NCI-H1105 treated with DMSO at 0.1 percent for 48 hours (cell line): ENCODE measurements at places on chromosomes 12 and 14.
A peak's percentile ranks its signal among the peaks of the same experiment; 100 is the strongest.

DNA sequence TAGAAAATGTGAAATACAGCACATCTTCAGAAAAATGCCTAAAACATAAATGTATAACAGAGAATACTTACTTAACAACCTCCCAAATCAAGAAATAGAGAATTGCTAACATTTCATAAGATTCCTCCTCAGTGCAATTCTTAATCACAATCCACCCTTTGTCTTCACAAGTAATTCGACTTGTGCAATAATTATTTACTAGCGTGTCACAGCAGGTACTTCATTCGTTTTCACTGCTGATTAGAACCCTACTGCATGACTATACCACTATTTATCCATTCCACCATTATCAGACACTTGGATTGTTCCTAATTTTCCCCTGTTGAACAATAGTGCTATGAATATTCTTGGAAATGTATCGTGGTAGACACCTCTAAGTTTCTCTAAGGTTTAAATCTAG, 64.9 kb upstream of the BBS10 start:
- DNase-seq: no peak

- no peak for DNase-seq
Measured at GRCh38 chr14:90111895-90112534, 50.2 kb downstream of the KCNK13 start.

- no peak for DNase-seq
Measured at GRCh38 chr14:47511829-47512228, 163.6 kb downstream of the MDGA2 start.

- DNase-seq: peak; percentile 29
Measured at GRCh38 chr12:56129206-56129941, 1.3 kb downstream of the ESYT1 start.

GRCh38 chr12:54631551-54631950, 3.1 kb downstream of the LACRT start:
- no peak for DNase-seq

DNA sequence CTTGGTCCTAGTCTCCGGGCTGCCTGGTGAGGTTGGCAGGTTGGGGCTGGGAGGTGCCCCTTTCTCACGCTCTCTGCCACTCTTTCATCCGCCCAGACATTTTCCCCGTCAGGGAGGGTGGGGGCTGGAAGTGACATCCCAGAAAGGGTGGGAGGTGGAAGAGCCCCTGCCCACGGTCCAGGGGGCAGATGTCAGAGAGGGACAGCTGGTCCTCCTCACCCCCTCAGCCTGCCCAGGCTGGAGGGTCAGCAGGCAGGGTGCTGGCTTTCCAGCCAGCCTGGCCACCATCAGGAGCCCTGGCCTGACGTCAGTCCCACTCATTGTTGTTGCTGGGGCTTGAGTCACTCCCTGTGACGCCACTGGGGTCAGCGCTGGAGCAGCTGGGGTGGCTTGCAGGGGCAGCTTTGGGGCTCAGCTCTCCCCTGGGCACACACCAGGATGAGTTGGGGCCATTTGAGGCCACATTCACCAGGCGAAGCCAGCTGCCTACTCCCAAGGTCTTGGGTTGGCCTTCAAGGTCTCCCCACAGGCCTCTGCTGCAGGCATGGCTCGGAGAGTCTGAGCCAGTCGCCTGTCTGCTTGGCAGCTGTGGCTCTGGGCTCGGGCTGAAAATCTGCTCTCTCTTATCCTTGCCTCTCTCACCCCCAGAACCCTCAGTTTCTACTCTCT, 5.7 kb upstream of the ATG101 start:
- no peak for DNase-seq

GRCh38 chr14:88554457-88555286, at the start of gene PTPN21:
PTPN21 (minus strand) TSS chr14:88555007; CDS start chr14:88550417, 4,590 bp downstream.
- peak; percentile 18 for DNase-seq

GRCh38 chr14:105477660-105478397, 3.2 kb downstream of the CRIP2 start:
- no peak for DNase-seq

DNA sequence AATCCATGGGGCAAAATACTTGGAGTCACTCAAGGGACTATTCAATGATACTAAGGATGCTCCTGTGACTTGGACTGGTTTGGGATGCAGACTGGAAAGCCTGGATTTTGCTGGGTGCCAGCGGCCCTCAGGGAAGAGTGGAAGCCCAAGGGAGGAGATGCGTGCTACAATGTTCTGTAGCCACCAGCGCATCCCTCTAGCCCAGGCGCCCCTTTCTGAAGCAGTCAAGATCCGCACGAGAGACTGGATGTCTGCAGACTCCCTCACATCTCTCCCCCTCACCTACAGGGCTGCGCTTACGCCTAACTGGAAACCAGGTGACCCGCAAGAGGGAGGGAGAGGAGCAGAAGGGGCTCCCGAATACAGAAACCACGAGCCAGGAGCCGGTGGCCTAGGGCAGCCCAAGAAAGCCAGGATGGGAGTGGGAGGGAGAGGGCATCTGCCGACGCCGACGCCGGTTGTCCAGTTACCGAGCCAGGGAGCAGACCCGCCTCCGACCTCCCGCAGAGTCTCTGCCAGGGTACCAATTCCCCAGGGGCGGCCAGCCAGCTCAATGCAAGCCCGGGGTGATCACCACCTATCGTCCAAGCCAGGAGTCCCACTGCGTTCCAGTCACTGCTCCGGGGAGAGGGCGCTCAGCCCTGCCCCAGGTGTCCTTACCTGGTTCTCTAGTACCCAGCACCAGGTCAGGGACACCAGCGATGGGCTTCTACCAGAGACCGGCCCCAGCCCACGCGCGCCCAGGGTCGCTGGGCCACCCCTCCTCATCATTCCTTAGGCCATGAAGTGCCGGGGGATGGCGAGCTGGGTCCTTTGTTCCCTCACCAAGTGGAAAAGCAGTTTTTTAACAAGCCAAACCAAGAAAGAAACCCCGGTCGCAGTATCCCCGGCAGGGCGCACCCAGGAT, 1.2 kb downstream of the NTN4 start:
- DNase-seq: peak; percentile 61

DNA sequence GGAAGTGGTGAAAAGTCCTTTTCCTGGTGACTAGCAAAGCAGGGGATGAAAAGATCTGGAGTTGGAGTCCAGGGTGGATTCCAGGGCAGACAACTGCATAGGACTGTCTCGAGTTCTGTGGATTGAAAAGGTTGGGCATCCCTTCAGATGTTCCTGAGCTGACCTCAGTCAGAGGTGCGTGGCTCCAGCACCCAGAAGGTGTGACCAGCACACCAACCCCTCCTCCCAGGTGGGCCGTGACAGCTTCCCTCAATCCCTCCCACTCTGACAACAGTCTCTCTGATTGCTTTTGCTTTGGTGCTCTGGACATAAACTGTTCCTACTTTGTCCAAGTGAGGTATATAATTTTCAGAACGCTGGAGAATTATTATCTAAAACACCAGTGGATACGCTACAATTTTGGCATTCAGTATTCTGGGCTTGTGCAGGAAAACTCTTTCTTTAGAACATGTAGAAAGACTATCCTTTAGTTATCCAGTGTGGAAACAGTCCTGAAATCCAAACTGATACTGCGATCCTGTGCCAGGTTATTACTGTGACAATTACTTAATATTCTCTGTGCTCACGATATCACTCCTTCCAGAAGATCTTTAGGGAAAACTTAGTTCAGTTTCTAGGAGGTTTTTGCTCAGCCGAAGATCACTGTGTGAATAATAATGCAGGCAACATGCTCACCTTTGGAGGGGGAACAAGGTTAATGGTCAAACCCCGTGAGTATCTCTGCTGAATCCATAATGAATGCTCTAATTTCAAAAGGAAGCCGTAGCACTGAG, 87.9 kb downstream of the DAD1 start:
- DNase-seq: no peak

GRCh38 chr14:26394150-26394810, 203.6 kb downstream of the NOVA1 start:
- peak; percentile 95 for DNase-seq

GRCh38 chr12:115322275-115322674, 638.3 kb upstream of the TBX3 start:
- DNase-seq: no peak

- DNase-seq: peak; percentile 78
Measured at GRCh38 chr14:24036169-24036962, 15.4 kb upstream of the CARMIL3 start.

DNA sequence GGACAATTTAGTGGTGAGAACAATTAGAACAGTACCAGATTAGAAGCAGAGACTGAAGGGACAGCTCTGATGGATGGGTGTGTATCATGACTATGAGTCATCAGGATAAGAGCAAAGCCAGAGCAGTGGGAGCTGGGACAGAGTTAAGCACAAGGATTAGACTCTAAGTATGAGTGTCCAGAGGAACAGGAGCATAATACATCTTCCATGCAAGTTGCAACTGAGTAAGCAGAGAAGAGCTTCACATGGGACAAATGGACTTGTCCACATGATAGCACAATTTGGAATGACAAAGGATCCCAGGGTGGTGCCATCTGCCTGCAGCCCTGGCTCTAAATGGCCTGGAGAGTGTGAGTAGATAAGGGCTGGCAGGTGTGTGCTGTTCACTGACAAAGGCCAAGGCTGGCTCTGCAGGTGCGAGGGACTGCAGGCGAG, 226.4 kb upstream of the CAND1 start:
- DNase-seq: peak; percentile 77

- no peak for DNase-seq
Measured at GRCh38 chr14:33653308-33653695, 297.6 kb downstream of the EGLN3 start.

GRCh38 chr14:74140374-74140850, 55.7 kb downstream of the LIN52 start:
- peak; percentile 94 for DNase-seq

DNA sequence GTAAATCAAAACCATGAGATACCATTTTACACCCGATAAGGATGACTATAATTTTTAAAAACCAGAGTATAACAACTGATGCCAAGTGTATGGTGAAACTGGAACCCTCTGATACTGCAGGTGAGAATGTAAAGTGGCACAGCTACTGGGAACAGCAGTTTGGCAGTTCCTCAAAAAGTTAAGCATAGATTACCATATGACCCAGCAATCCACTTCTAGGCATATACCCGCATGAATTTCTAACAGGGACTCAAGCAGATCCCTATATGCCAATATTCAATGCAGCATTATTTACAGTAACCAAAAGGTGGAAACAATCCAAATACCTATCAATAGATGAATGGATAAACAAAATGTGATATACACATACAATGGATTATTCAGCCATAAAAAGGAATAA, 57.4 kb downstream of the BAZ1A start:
- DNase-seq: no peak

DNA sequence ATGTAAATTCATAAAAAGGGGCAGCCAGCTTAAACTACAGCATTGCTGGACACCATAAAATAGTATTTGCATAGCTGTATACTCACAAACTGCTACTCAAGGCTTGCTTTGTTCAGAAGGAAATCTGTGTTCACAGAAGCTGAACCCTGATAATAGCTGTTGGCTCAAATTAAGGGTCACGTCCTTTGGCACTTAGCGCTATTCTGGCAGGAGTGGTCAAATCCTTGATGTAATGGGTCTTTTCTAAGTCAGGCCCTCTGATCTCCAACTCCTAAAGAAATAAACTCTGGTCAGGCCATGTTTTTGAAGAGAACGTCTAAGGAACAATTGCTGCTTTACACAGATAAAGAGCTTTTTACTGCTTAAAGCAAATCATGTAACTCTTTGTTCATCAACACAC, 12.8 kb upstream of the PSMA6 start:
- DNase-seq: no peak

GRCh38 chr12:124778411-124778810, 85.3 kb downstream of the SCARB1 start:
- DNase-seq: no peak

DNA sequence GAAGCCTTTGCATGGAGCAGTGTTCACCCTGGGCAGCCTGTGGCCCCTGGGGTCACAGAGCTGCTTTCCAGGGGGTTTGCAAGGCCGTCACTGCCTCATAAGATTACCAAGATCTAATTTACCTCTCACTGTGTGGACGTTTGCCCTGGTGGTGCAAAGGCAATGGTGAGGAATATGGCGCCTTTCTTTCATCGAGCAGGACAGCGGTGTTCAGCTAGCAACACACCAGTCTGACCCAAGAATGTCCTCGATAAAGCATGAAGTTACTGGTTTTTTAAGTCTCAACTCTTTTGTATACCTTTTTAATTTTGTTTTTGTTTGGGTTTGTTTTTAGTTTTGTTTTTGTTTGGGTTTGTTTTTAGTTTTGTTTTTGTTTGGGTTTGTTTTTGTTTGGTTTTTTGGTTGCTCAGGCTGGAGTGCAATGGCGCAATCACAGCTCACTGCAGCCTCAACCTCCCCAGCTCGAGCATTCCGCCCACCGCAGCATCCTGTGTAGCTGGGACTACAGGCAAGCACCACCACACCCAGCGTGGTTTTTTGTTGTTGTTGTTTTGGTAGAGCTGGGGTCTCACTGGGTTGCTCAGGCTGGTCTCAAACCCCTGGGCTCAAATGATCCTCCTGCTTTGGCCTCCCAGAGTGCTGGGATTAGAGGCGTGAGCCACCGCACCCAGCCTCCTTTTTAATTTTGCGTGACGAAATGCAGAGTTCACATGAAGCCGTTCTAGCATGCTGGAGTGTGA, 57.9 kb downstream of the PPP2R5C start:
- no peak for DNase-seq

- DNase-seq: no peak
Measured at GRCh38 chr12:904010-904414, 45.5 kb downstream of the RAD52 start.

GRCh38 chr14:33377596-33378390, 439.1 kb downstream of the NPAS3 start:
- no peak for DNase-seq

- DNase-seq: no peak
Measured at GRCh38 chr12:31431721-31432240, 105.8 kb upstream of the SINHCAF start.

DNA sequence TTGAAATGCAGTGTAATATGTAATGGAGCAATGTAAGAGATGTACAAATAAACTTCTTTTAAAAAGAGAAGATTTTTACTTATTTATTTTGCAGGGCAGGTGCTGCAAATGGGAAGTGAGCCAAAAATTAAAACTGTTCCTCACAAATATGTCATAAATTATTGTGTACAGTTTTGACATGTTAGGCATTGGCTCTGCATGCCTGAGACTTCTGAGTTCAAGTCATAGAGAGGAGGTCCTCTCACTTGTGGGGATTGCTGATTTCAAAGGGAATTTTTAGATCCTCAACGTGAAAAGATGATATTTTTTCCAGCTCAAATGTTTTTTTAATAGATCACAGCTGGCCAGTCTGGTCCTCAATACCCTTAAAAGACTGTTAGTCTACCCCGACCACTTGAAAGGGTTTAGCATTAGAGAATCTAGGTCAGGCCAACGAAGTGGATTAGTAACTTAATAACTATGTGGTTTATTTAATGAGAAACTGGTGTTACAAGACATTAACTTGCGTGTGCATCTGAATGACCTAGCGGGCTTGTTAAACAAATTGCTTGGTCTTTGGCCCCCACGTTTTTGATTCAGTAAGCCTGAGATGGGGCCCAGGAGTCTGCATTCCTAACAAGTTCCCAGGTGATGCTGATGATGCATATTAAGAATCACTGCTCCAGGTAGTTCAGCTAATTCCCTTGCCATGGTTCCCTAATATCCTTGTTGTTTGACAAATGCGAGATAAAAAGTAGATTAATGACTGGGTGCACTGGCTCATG, 30.9 kb upstream of the WDR89 start:
- peak; percentile 62 for DNase-seq

GRCh38 chr12:98587084-98587483, 6.4 kb upstream of the SLC25A3 start:
- DNase-seq: peak; percentile 66

GRCh38 chr14:90319173-90319572, 12.6 kb downstream of the NRDE2 start:
- no peak for DNase-seq

GRCh38 chr12:54932038-54932437, 52.5 kb downstream of the TESPA1 start:
- DNase-seq: no peak

- no peak for DNase-seq
Measured at GRCh38 chr12:68759852-68760251, 13.9 kb downstream of the SLC35E3 start.
